ENCODE measurements at places on chromosomes 13 and 19. TPM values are rescaled to one million over a fixed set of nuclear protein-coding genes. Genes with fewer than 3 reads are reported as not detected.

- DNase-seq = no peak
Measured at GRCh38 chr19:49655570-49656455, 9.8 kb downstream of the IRF3 start.

The CTU1 gene
- total RNA-seq = 18.1 TPM

DNA sequence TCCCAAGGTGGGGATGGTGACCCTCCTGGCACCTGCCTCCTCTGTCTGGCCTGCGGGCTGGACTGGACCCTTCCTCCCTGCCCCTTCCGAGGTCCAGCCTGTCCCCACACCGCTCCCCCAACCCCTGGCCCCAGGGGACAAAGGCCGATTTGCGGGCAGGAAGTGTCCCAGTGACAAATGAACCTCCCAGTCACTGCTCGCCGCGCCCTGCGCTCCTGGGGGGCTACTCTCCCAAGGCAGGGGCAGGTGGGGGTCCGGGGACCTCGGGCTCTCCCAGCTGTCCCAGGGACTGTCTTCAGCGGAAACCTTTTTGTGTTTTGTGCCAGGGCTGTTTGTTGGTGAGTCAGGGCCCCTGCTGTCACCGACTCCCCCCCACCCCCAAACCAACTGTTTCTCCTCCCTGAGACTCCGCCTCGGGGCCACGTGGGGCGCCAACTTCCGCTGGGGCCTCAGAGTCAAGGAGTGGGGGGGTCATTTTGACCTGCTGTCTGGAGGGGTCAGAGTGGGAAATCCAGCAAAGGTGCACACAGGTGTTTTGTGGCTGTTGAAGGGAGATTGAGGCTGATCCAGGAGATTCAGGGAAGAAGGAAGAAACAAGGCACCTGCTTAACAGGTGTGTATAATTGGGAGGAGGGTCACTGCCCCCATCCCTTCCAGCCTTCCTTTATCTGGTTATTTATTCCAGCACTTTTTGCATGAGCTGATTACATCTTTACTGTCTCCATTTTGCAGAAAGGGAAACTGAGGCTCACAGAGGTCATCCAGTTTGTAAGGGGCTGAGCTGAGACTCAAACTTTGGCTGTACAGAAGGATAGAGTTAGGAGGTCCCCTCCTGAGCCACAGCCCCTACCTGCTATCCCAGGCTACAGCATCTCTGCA is 831 bp downstream of the PGPEP1 start:
- no peak for DNase-seq

GRCh38 chr19:3186160-3186688 is 494 bp downstream of the NCLN start:
- DNase-seq = no peak

- DNase-seq = peak; percentile 94
Measured at GRCh38 chr19:58558066-58558622, at the start of gene UBE2M. Gene UBE2M, minus strand, starts transcription at chr19:58558611. Its CDS starts 230 bp downstream, at chr19:58558381.

The SLC6A16 gene
- 0.95 TPM for total RNA-seq

- DNase-seq = no peak
Measured at GRCh38 chr13:75385708-75386083, 96.3 kb downstream of the TBC1D4 start.

DNA sequence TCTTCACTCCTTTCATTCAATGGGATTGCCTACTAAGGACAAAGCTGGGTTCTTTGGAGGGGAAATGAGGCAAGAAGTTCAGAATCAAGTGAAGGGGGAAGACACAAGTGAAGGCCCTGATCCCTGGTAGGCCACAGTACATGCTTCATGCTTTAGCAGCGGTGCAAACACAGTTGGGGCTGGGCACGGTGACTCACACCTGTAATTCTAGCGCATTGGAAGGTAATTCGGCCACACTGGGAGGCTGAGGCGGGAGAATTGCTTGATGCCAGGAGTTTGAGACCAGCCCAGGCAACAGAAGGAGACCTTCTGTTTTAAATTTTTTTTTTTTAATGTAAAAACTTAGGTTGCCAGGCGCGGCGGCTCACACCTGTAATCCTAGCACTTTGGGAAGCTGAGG is 23.4 kb upstream of the GATAD2A start:
- no peak for DNase-seq

- peak; percentile 65 for DNase-seq
Measured at GRCh38 chr19:18097217-18097992, at the start of gene MAST3. Gene MAST3, plus strand, starts transcription at chr19:18097778. Its CDS starts 15 bp downstream, at chr19:18097793.

DNA sequence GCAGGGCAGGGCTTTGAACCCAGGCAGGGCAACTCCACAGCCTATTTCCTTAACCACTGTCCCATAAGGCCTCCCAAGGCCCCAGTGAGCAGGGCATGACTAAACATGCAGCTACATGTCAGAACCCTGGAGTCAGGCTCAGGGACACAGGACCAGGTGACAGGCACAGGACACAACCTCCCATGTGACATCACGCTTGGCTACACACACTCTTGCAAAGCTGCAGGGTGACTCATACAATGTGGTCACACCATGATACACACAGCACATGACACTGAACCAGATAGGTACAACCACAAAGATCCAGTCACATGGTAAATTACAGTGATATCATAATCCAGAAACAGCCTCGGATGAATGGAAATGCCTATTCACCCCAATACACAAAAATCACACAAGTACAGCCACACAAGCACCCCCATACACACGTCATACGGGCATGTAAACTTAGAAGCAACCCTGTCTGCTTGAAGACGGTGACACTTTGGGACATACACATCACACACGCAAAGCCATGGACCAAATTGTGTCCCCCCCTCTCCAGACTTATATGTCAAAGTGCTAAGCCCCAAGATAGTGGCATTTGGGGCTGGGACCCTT is 14.5 kb downstream of the KLK4 start:
- DNase-seq = no peak

GRCh38 chr13:111178402-111178801 is 63.3 kb downstream of the ARHGEF7 start:
- no peak for DNase-seq

GRCh38 chr19:46349311-46349993 is 2.6 kb downstream of the PPP5C start:
- no peak for DNase-seq

DNA sequence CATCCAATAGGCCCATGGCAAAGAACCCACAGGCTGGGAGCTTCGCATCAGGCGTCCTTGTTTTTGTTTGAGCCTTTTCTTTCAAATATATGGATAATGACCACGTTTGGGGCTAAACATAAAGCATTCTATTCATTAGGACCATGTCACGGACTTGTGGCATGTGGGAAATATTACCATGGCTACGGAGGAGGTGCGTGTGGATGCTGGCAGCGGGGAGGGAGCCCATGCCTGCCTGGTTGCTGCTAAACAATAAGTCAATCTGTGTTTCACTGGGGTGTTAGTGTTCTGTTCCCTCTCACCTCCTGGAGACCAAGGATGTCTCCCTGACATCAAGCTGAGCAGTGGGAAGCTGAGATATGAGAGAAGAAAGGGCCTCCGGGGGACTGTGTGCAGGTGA is 121.1 kb downstream of the IRS2 start:
- no peak for DNase-seq

DNA sequence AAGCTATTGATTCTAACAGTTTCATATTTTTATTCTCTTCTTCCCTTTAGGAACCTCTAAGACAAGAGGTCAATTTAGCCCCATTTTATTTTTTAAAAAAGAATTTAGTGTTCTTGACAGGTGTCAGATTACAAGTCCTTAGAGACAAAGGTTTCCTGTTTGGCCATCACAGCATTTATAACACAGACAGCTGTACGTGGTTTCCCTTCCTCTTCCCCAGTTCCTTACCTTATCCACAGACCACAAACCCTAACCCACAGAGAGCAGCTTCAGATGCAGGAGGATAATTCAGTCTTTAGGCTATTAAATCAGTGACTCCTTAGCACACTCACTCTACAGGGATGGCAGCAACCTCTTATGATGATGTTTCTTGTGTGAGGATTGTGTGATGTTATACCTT is 1210.1 kb downstream of the DIAPH3 start:
- DNase-seq = no peak

The MIER2 gene
- total RNA-seq = 24.6 TPM

The ZNF253 gene
- total RNA-seq = 4.7 TPM

The SIAH3 gene
- 0.02 TPM for total RNA-seq

Data from lower leg skin (tissue), 4 donors.